ENCODE measurements at places on chromosomes 2 and 18. TPM values are rescaled to one million over a fixed set of nuclear protein-coding genes. Genes with fewer than 3 reads are reported as not detected.

GRCh38 chr18:75204269-75204731 is 4.6 kb downstream of the PTGR3 start:
- DNase-seq: no peak

DNA sequence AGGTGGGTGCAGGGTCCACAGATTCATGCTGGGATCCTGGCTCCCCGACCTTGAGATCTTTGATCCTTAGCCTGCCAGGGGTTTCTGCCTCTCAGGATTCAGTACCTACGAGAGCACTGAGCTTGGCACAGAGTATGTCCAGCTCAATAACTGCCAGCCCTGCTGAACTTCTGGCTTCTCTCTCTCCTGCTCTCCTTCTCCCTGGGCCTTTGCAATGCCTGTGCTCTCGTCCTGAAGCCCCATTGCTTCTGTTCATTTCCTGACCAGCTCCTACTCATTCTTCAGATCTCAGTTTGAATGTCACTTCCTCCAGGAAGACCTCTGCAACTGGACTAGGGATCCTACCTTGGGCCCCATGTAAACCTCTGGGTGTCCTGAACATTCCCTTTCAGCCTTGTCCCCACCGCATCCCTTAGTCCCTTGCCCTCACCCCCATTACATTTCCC is 113.8 kb upstream of the HAAO start:
- DNase-seq: no peak

DNA sequence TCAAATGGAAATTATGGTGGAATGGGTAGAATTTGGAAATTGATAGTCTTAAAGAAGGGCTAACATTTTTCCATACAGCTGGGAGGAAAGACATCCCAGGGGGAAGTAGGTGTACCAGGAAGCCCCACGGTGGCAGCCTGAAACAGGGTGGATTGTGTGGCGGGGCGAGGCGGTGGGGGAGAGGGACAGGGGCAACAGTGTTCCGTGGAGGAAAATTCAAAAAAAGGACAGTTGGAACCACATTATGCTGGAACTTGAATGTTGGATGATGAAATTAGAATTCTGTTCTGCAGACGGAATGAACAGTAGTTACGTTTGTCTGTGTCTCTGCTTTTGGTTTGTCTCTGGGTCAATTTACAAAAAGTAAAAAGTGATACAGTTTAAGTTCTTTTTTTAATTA is 10.6 kb upstream of the CIB4 start:
- no peak for DNase-seq

- no peak for DNase-seq
Measured at GRCh38 chr2:29762239-29762638, 159.1 kb downstream of the ALK start.

DNA sequence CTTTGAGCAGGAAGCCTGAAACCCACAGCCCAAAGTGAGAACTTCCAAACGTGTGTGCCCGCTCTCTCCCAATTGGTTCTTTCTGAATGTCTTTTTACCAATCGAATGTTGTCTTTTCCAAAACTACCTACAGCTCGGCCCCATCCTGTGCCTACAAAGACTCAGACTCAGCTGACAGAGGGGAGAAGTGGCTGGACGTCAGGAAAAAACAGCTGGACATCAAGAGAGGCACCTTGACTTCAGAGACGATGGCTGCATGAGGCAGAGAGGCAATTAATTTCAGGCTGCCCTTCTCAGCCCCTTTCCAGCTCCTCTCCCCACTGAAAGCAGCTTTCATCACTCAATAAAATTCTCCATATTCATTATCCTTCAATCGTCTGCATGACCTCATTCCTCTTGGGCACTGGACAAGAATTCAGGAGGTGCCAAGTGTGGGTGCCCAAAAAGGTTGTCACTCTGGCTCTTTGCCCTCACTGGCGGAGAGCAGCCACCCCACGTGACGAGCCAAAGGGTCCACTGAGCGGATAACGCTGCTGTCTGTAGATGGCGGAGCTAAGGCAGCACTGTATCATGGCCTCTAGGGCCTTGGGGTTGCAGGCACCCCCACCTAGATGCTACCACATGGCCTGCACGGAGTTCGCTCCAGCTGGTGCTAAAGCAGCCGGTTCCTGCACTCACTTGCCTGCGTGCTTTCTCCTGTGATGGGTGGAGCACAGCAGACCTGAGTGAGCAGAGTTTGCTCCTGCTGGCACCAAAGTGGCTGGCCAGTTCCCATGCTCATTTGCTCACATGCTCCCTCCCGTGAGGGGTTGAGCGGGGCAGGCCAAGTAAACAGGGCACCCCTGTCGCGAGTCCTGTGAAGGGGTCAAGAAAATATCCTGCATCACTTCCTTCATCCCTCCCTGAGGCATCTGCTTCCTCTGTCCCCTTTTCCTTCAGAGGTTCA is 37.9 kb downstream of the FAM210A start:
- DNase-seq: no peak

Gene SPP2
- total RNA-seq: 0.37 TPM

Gene CERKL
- not detected for total RNA-seq

DNA sequence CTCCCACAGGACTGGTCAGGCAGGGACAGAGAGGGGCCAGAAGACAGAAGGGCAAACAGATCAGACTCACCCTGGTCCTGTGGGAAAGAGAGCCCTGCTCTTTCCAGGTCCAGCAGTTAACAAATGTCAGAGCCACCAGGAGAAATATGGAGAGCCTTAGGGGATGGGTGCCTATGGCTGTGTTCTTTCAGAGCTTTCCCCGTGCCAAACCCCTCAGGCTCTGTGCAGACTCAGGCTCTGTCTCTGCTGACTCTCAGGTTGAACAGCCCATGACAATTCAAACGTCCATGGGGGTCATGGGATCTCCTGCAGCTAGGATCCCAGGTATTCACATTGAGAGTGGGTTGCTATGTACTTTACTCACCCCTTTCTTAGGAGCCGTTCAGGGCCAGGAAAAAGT is 120.8 kb upstream of the ERBB4 start:
- DNase-seq: no peak
